ENCODE measurements at places on chromosomes 4 and X.

DNA sequence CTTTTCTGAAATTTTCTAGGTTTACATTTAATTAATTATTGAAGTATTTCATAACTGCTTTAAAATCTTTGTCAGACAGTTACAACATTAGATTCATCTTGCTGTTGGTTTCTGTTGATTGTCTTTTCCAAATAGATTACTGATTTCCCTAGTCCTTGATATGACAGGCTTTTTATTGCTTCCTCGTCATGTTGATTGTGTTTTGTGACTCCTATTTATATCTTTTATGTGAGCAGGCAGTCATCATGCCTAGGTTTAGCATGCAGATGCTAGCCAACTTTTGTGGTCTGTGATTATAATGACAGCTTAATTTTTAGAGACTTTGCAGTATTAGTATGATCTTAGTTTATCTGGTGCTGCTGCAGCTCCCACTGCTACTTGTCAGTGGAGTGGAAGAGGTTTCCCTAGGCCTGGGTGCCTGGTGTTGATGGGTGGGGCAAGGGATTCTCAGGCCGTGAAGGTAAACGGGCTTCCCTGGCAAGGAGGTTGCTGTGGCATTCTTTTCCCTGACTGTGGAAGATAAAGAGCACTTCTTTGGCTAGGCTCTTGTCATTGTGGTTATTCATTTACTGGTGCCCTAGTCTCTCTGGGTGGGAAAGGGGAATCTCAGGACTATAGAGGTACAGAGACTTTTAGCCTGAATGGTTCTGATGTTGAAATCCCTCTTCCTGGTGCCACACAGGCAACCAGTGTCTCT lies 65.7 kb downstream of the SERPINA7 start:
- DNase-seq, result no peak

DNA sequence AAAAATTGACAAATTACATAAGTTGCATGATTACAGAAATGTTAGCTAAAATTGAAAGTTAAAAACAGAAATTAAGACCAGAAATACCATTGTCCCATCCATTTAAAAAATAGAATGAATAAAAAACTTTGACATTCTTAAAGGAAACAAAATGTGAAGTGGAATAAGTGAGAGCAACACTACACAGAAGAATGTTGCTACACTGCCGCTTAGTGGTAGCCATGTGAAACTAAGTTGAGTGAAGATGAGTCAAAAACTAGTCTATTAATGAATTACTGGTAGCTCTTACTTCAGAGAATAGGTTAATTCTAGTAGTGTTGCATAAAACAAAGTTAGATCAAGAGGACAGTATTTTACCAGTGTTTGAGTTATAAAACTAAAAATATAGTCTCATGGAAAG lies 571.0 kb upstream of the KLHL4 start:
- no peak for DNase-seq

DNA sequence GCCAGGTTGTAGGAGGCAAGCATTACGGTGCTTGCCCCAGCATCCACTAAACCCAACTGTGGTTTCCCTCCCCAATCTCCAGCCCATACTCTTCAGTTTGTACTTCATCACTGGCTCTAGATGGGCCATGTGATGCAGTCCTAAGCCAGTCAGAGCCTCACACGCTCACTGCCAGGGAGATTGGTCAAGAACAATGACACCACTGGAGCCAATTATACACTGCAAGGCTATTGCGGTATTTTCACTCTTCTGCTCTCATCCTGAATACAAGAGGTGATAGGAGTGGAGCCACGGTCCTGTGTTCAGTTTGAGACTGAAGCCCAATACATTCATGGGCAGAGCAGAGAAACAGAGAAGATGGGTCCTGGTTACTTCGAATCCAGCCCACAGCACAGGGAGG lies 58.4 kb downstream of the SEPSECS start:
- no peak for DNase-seq

DNA sequence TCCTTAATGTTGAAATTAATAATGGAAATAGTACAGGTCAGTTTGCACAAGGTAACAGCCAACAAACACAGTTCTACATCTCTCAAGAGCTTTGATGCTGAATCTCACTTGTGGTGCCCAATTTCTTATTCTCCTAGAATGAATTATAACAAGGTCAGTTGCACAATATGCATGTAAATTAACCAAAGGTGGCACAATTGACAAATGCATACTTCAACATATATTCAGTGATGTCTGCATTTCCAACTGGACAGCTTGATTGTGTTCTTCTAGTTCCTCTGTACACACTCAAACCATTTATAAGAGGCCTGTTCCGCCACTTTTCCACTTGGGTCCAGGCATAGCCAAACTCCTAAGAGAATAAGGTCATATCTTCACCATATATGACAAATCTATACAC lies 210.3 kb upstream of the EPHA5 start:
- DNase-seq, result no peak

DNA sequence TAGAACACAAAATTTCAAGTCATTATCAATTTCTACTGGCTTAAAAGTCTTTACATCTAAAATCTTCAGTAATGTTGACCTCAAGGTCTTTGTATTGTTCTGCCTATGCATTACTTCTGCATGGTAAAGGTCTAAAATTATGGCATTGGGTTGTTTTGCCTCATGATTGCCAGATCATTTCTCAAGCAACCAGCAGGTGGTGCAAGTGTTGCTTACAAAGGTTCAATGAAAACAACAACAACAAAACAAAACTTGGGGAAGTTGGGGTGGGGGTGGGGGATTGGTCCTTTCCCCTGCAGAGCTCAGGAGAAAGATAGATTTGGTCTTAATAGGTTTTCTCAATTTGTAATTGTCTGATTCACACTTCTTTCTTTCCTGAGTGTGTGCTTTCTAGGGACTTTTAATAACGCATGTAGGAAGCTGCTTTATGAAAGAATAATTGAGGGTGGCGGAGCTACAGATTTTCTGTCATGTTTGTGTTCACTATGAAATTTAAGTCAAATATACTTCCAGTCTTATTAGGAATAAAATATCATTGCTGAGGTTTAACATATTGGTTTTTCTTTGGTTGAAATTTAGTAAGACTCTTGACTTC lies 145.1 kb downstream of the COL4A5 start:
- DNase-seq, result no peak

DNA sequence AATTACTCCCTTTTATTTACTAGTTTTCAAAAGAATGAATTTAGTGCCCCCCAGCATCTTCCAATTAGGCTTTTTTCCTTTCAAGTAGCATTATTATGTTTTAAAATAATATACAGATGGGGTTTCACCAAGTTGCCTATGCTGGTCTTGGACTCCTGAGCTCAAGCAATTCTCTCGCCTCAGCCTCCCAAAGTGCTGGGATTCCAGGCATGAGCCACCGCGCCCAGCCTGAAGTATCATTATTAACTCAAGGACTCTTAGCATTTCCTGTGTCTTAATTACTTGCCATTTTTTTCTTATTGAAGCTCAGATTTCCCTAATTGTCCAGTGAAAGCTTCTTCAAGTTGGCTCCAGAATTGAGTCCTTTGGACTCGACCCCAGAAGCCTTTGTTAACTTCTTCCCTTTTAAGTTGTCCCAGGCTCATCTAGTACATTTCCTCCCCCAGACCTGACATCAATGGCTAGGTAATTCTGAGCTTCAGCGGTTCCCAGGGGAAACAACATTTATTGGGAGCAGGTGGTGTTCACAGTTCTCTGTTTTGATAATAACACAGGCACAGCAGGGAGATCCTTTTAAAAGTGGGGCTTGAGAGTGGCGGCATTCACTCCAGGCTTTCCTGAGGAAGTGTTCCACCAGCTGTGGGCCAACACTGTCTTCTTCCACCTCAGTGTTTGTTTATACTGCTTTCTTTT lies 10.0 kb downstream of the SAT1 start:
- peak; percentile 81 for DNase-seq

- DNase-seq, result no peak
These were observed 3.4 kb upstream of the NKX6-1 start for GRCh38 chr4:84502333-84502954.

DNA sequence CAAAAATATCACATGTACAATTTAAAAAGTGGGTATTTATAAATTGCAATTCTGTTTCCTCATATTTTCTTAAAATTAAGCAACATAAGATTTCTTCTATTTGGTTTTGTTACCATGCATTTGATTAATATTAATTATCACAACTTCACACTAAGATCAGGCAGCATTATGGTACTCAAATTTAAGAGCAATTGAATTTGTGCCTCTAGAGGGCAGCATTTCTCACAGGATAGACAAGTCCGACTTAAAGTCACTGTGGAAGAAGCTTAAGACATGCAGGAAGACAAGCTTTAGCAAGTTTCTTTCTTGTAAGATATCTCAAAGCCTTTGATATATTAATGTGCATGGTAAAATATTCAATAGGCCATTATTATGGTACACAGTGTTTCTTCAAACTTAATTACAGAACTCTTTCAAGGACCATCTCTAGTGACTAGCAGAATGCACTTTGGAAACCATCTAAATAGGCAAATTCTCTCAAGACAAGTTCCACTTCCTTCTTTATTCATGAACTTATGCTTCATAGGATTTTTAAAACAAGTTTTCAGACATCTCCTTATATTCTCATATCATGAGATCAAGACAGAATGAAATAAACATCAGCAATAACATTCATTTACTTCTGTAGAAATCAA lies 35.0 kb downstream of the FBXW7 start:
- no peak for DNase-seq

- no peak for DNase-seq
These were observed 2062.4 kb downstream of the ARAP2 start for GRCh38 chr4:34181891-34182290.

DNA sequence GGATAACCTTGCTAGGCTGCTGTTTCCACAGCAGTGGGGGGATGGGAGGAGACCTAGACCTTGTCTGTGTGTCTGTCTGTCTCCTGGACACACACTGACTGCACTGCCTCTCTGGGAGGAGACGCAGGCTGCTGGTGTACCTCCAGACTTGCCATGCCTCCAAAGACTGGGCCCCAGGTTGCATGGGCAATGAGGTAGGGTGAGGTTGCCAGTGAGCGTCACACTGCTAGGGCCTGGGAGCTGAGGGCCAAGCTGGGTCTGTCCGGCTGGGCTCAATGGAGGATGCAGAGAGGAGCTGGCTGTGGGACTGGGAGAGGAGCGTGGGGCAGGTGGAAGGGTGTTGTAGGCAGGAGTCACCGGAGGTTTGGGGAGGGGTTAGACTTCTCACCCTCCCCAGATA lies 16.6 kb downstream of the MAGED2 start:
- no peak for DNase-seq

DNA sequence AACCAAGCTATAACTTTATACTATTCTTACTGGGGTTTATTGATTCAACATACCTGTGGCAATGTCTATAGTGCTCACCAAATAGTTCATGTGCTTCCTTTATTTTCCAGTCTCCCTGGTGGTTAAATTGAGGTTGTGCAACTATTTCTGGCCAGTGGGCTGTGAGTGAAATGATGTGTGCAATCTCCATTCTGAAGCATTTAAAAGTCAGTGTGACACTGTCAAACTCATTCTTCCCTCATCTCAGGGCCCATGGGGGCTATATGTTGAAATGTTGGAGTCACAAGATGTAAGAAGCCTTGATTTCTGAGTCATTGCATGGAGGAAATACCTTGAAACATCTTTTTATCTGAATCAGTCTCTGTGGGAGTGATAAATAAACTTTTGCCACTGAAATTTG lies 414.3 kb upstream of the RPS6KA3 start:
- DNase-seq, result no peak

- no peak for DNase-seq
These were observed 83.8 kb downstream of the DOCK11 start for GRCh38 chrX:118579417-118579816.

DNA sequence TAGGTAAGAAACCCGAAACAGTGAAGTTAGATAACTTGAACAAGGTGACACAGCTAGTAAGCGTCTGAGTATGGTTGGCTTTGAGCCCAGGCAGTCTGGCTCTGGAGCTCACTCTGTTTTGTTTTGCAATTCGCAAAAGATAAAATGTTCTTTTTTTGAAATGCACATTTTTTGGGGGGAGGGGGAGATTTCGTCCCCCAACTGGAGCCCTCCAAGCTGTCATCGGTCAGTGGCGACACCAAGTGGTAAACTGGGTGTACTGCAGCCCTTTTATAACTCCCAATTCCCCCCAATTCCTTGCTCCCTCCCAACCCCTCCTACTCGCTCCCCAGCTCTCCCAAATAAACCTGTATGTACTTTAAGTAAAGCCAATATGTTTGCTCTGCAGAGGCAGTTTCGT lies 2.8 kb upstream of the CLCN5 start:
- DNase-seq, result no peak

DNA sequence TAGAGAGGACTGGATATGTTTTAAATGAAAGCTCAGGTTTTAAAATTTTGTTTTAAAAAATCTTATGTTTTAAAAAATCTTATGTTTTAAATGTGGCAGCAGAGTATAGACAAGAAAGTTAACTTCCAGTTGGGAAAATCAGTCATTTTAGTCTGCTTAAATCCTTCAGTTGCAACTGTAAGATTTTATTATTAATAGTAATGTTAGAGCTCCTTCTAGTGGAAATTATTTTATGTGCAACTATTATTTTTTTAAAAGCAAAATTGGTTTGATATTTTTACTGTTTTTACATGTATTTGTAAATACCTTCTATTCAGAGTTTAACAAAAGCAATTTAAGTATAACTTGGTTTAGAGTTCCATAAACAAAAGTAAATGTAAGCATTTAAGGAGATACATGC lies 8.5 kb upstream of the NUDT6 start:
- DNase-seq, result no peak

DNA sequence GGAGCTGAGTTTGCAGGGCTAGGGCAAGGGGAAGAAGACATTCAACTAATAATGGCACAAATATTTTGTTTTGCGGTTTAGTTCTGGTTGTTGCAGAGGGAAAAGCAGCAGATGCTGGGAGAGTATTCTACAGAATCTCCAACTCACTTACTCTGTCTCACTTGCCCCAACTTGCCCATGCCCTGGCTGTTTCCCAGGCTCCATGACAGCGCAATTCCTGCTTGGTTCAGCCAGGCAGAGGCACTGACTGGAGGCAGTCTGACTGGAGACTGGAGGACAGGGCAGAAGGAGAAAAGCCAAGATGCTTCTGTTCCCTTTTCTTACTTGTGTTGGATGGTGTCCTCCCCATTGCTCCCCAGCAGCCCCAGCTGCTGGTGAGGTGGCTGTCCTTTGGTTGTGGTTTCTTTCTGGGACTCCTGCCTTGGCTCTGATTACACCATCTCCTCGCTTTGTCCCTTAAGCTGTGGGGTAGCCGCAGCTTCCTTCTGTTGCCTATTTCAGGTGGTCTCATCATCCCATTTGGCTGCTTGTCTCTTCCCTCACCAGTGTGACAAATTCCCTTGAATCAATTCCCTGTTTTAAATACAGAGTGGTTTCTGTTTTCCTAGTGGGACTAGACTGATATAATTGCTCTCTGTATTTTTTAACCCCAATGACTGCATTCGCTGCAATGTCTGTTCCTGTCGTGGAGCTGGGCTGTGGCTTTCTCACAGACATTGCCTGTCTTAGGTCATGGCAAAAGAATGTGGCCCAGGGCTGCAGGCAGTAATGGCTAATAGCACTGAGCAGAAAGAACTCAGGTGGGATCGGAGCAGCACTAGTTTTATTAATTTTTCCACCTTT lies 24.2 kb upstream of the RASL11B start:
- DNase-seq, result no peak

- no peak for DNase-seq
These were observed 277.4 kb upstream of the GATB start for GRCh38 chr4:152038238-152038637.

- DNase-seq, result no peak
These were observed 36.7 kb downstream of the FAM53A start for GRCh38 chr4:1647432-1647831.
